ENCODE measurements at places on chromosomes 11 and 22.

- DNase-seq = no peak
Measured at GRCh38 chr11:118142081-118142480, 10.5 kb downstream of the SCN4B start.

DNA sequence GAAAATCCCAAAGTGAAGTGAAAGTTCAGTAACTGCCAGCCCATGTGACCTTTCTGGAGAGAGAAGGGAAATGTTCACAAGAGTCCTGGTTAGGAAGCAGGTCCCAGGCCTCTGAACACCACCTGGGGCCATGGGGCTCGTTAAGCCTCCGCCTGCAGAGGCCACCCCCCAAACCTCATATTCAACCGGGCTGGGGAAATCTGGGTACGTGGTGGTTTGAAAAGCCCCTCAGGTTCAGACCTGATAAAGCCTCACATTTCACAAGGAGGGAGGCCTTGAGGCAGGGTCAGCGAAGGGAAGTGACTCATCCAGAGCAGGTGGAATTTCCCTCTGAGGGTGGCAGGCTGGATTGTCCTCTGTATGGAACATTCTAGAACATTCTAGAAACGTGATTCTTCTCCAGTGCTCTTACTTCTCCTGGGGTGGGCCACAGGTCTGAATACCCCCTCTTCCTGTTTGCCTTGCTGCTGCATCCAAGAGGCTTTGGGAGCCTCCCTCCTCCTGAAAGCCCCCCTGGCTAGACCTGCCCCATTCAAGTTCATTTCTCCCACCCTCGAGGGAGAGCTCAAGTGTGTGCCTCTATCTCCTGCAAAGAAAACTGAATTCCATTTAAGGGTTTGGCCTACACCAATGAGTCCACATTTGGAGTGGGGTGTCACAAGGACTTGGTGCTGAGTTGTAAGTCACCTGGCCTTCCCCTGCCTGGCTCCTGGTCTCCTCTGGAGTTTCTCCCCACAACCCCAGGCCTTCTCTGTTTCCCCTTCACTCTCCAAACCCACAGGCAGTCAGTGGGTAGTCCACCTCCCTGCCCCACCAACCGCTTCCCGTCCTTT lies 6.3 kb downstream of the FXYD2 start:
- peak; percentile 66 for DNase-seq

GRCh38 chr11:120141113-120141767 lies 3.3 kb upstream of the TRIM29 start:
- DNase-seq = no peak

GRCh38 chr22:49233507-49234100 lies 594.1 kb downstream of the BRD1 start:
- DNase-seq = no peak

DNA sequence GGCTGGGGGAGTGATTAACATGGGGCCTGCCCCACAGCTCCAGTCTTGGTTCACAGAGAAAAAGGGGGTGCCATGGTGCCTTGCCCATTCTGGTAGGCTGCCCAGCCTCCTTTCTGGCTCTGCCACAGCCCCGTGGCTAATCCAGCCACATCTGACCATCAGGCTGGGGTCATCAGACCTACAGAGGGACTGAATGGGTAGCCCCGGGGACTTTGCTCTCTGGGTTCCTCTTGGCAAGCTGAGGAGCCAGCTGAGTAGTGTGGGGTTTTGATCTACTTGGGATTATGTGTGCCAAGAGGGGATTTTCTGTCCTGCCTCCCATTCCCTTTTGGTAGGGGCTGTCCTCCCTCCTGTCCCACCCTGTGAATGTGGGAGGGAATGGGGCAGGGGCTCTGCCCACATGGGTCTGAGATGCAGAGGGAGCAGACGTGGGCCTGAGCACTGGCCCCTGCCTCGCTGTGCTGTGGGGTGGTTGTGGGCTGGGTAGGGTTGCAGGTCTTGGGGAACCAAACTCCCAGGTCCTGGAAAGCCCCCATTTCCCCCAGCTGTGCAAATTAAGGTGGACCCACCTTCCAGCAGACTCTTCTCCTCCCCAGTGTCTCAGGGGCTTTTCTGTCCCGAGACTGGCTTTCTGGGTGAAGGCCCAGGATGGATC lies 32.0 kb downstream of the CD82 start:
- DNase-seq = no peak

DNA sequence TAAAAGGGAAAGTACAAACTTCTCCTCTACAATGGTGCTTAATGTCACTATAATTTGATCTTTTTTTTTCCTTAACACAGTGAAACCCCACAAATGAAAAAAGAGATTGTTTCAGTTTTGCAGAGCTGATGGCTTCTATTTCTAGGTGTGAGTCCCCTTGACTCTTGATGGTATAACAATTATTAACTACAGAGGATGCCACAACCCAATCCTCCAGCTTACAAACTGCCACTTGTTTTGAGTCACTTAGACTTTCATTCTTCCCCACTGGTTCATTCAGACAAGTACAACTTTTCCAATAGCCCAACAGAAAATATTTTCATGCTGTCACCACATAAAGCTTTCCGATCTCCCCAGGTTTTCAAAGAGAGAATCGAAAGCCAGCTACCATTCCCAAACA lies 812.2 kb downstream of the LRRC4C start:
- DNase-seq = no peak

GRCh38 chr22:20402960-20403778 lies 9.2 kb downstream of the ZNF74 start:
- DNase-seq = no peak

DNA sequence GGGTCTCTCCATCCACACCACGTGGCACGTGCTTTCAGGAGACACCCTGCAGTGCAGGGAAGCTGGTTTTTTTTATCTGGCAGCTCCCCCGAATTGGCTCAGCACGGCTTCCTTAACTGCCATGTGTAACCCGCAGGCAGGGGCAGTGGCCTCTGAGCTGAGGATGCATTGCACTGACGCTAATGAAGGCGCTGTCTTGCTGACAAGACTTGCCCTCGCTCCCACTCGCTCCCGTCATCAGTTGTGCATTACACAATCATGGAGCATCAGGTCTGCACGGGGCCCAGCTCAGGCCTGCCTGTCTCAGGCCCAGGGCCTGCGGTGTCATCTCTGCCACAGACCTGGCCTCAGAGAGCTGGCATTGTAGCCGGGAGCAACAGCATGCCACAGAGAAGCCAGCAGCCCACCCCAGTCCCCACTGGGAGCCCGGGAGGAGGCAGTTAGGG lies 95.9 kb downstream of the ARHGAP8 start:
- DNase-seq = no peak
